ENCODE measurements at places on chromosomes 3 and 15. TPM values are rescaled to one million over a fixed set of nuclear protein-coding genes. Genes with fewer than 3 reads are reported as not detected.

GMNC gene
- total RNA-seq: not detected

LMOD3 gene
- 0.14 TPM for total RNA-seq

SLC24A5 gene
- not detected for total RNA-seq

GPR156 gene
- 0.37 TPM for total RNA-seq

MKRN3 gene
- 1.4 TPM for total RNA-seq

PRSS50 gene
- not detected for total RNA-seq

IL20RB gene
- 2.7 TPM for total RNA-seq

HYAL3 gene
- total RNA-seq: 3.7 TPM

EPHB1 gene
- 0.28 TPM for total RNA-seq

TCAIM gene
- 22.9 TPM for total RNA-seq

TRH gene
- not detected for total RNA-seq

DLL4 gene
- total RNA-seq: 0.46 TPM

EBLN2 gene
- total RNA-seq: 4.6 TPM

GOLGA6L25 gene
- total RNA-seq: not detected

ROBO1 gene
- total RNA-seq: 98.5 TPM

TSPAN3 gene
- total RNA-seq: 276 TPM

ABI3BP gene
- 1.3 TPM for total RNA-seq

SERP1 gene
- total RNA-seq: 231 TPM

NR2F2 gene
- 4.5 TPM for total RNA-seq

DPP8 gene
- total RNA-seq: 41.6 TPM

TLR9 gene
- total RNA-seq: under 0.01 TPM

GRIP2 gene
- 0.55 TPM for total RNA-seq

LIPH gene
- not detected for total RNA-seq

NAA50 gene
- total RNA-seq: 194 TPM

ADGRG7 gene
- total RNA-seq: not detected

SLC35A5 gene
- 19.6 TPM for total RNA-seq

ERC2 gene
- total RNA-seq: not detected

FAM162A gene
- 19.1 TPM for total RNA-seq

ANKRD63 gene
- total RNA-seq: not detected

IQCF5 gene
- not detected for total RNA-seq

NLGN1 gene
- 8.7 TPM for total RNA-seq

TRPM1 gene
- not detected for total RNA-seq

QRICH1 gene
- 56.7 TPM for total RNA-seq

CCRL2 gene
- total RNA-seq: 0.09 TPM

MB21D2 gene
- total RNA-seq: 11.9 TPM

All from smooth muscle cell of bladder (primary cell).